Activated CD4-positive, alpha-beta T cell treated with anti-CD3 and anti-CD28 coated beads, Interleukin-2, amount 50 U/mL, for 16 hours (primary cell): ENCODE measurements at places on chromosomes 12 and 14.
A peak's percentile ranks its signal among the peaks of the same experiment; 100 is the strongest.

DNA sequence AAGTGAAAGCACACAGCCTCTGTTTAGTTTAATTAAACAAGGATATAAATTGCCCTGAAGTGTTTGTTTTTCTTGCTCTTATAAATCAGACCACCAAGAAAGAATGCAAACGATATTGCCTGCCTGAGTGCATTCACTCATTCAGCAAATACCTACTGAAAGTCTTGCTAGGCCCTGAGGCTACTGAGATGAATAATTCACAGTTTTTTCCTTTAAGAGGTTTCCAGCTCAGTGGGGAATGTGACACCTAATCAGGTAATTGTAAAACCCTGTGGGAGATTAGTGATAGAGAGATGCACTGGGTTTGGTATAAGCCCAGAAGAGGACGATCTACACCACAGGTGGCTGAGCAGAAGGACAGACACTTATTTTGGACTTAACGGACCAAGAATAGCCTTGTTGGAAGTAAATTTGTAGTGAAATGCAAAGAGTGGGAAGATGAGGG, 151.4 kb downstream of the SLC35F4 start:
- DNase-seq: no peak

GRCh38 chr12:107992870-107993451, 136.1 kb upstream of the WSCD2 start:
- peak; percentile 10 for DNase-seq

DNA sequence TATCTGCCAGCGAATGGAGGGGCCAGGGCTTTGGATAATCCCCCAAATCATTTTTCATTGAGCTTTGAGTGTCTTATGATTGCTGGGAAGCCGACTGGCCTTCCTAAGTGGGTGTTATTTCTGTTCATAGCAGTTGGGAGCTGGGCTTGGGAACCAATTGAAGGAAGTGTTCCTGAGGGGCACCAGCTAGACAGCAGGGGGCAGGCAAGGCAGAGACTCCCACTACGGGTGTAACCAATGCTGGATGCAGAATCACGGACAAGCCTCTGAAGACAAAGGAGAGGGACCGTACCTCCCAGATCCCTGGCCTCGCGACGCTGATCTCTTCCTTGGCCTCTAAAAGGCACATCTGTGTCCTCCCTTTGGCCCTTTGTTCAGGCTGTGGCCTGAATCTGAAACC, 149.0 kb upstream of the PRMT8 start:
- DNase-seq: no peak

- no peak for DNase-seq
Observed at GRCh38 chr14:85534458-85535293, 4.7 kb downstream of the FLRT2 start.

- no peak for DNase-seq
Observed at GRCh38 chr14:65976761-65977404, 509.3 kb upstream of the CCDC196 start.

DNA sequence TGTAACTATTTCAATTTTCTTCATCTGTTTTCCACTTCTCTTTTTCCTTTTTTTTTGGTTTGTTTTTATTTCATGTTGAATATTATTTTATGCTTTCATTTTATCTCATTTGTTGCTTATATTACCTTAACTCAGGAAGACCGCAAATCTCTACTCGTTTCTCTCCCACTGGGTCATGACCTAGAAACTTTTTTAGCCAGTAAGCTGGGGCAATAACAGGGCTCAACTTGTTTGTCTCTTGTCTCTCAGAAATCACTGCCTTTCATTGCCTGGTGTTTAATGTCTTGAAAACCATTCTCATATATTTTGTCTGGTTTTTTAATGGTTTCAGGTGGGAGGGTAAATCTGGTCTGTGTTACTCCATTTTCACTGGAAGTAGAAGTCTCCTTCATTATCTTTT, 36.6 kb upstream of the ATP2B1 start:
- no peak for DNase-seq

GRCh38 chr12:132123970-132124765, 20.0 kb downstream of the DDX51 start:
- no peak for DNase-seq

DNA sequence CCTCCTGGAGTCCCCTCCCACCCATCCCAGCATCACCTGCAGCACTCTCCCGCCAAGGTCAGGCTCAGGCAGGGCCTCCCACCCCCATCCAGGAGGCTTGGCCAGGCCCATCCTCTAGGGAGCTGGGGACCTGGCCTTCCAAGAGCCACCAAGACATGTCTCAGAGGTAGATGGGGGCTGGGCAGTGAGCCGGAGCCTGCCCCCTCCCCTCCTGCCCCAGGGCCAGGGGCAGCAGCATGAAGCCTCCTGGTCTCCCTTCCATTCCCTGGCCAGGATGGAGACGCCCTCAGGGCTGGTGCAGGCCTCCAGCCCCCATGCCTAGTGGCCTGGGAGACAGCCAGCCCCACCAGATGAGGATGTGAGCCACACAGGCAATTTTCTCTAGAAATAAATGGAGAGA, 69.3 kb upstream of the C14orf180 start:
- DNase-seq: no peak

- DNase-seq: no peak
Observed at GRCh38 chr12:56410768-56411167, 38.5 kb downstream of the TIMELESS start.

DNA sequence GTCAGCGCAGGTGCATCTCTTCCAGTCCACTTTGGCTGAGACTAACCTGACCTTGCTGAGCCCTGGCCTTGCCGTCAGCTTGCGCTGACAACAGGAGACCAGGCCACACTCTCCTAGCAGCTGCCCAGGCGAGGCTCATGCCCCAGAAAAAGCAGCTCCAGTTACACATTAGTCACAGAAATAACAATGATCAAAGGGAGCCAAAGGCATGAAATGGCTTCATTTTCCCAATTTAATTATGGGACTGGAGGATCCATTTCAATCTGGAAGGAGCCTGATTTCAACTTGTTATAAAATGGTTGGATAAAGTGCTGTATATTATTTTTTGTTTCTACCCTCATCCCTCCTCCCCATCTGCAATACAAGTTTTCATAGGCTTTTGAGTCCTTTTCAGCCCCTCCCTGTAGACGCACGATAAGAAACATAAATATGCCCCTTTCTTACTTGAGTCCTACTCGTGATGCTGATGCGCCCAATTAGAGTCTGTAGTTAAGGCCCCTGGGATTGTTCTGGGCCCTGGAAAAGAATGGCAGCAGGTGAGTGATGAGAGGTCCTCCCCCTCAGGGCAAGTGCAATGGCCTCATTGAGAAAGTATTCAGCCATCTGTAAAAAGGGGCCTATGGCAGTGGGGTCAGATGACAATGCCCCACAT, 376.0 kb downstream of the C12orf75 start:
- DNase-seq: no peak

- DNase-seq: no peak
Observed at GRCh38 chr12:110917961-110918360, 2.4 kb downstream of the MYL2 start.

DNA sequence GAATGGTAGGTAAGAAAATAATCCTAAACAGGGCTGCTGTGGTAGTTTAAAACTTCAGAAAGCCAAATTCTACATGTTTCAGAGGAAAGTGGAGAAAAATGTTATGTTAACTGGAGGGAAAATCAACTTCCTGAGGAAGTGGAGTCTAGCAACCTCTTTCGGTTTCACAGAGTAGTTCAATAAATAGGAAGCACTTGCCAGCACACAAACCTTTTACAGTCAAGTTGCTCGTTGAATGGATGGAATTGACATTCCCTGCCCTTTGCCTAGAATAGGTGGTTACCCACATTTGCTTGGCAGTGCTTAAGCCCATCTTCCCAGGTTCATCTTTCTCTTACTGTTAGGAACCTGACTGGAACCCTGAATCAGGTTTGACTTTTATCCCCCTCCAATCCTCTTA, 15.9 kb downstream of the ANKRD13A start:
- no peak for DNase-seq

DNA sequence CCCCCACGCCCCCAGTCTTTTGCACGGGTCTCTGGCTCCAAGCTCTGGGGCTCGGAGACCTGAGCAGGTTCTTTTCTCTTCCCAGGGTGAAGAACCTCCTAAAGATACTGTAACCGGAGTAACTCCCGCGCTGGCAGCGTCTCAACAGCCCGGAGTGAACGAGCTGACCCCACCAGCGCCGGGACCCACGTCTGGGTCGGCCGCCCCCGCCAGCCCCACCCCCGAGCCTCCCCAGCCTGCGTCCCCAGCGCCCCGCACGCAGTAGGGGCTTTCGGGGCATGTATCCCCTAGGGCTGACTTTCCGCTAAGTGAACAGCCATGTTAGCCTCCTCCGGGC, 858 bp downstream of the SLC35F4 start:
- DNase-seq: no peak

DNA sequence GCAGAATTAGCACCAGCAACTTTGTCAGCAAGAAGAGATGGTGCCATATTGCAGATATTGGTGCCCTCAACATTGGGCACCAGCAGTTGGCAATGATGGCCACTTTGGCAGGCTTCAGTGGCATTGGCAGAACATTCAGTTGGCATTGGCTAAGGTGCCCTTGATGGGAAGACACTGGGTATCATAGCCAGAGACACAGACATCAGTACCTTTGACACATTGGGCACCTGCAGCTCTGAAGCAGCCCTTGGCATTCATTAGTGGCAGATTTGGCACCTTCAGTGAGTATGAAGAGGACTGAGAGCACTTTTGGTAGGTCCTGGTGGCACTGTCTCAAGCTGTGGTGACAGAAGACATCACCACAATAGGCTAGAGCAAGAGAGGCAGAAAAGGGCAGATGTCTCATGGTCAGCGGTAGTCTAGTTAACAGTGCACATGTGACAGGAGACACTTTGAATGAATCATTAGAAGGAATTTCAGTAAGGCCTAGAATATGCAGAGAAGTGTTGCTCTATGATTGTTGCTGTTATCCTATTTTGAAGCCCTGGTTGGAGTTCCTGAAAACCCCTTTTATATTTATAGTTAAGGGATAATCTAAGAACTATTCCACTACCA, 422.2 kb downstream of the APAF1 start:
- DNase-seq: no peak

- no peak for DNase-seq
Observed at GRCh38 chr14:31879661-31880348, 197.3 kb upstream of the ARHGAP5 start.

DNA sequence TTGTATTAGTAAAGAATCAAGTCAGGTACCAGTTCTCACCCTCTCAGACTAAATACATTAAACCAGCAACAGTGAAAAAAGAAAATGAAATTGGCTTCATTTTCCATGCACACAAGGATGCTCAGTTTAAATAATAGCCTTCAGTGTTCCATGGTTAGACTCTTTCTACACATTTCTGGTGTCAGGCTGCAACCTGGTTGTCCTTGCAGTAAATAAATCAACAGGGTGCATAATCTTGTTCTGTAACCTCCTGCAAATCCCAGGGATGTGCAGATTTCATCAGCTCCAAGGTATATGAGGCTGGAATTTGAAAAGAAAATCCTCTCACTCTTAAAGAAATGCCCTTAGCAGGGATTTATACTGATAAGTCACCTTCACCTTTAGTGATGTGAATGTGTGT, 46.7 kb upstream of the BTG1 start:
- no peak for DNase-seq

- no peak for DNase-seq
Observed at GRCh38 chr14:64707661-64708060, 3.4 kb downstream of the PLEKHG3 start.

DNA sequence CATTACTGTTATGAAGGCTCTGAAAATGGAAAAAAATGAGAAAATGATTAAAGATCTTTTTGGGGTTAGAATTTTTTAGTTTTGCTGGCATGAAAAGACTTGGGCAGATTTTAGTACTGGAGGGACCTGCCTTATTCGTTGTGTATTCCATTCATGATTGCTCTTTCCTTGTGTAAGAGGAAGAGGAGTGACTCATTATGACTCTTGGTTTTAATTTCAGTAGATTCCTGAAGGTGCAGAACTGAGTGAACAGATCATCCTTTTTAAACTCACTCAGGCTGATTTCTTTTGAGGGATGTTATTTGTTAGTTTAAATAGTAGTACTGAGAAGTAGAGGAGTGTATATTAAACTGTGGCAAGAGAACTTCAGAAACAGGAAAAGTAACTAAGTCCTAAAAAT, 41.6 kb downstream of the AKAP6 start:
- peak; percentile 14 for DNase-seq

GRCh38 chr14:95906591-95906990, 30.0 kb downstream of the TUNAR start:
- no peak for DNase-seq

DNA sequence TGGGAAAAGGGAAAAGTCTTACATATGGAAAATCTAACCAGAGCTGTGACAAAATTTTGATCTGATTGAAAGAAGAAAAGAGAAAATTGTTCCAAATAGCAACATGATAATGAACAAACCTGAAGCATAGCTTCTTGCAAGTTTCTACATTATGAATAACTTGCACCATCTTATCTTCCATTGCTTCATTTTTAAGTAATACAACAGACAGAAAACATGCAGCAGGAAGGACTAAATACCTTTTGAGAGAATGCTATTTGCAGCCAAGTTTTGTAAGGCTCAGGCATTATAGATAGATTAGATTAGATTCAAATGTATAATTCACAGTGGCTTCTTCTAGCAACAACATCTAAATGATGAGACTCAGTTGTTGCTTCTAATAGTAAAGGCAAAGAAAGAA, 441.4 kb downstream of the AEBP2 start:
- no peak for DNase-seq

DNA sequence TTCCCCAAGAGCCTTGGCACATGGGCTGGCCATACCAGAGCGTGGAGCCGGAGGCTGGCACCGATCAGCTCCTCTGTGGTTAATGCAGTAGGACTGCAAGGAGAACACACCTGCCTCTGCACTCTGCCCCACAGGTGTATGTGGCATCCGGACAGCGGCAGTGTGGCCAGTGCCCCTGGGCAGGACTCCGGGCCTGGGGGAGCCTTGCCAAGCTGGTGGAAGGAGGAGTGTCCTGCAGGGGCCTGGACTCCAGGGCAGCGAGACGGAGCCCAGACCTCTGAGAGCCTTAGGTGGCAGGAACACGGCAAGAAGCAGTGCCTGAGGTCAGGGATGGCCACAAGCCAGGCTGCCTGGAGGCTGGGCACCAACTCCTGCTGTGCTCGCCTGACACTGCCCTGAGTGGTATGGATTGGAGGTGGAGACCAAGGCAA, 5.3 kb upstream of the BEGAIN start:
- no peak for DNase-seq

DNA sequence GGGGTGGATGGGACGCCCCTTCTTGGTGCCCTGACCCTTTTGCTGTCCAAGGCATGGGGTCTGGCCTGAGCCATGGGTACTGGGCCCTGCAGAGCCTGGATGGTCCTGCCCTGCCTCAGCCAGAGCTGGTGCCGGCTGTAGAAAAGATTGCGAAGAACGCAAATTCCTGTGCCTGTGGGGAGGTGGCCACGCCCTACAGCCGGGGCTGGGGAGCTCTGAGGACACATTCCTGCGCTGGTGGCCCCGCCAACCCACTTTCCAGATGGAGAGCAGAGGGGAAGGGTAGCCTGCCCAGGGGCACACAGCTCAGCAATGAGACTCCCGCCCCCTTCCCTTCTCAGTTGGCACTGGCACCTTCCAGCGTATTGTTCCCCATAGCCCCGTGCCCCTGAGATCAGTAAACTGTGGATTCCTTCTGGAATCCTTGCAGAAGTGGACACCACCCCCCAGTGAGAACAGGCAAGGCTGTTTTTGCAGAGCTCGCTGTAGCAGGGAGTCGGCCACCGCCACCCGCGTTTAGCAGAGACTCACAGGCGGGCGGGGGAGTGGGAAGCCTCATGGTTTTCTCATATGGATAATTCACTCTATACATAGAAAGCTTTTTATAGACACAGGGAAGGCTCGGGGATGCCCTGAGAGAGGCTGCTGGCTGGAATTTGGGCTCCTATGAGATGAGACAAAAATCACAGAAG, 8.6 kb downstream of the INF2 start:
- DNase-seq: no peak

- DNase-seq: peak; percentile 18
Observed at GRCh38 chr12:76444408-76444984, 96.3 kb upstream of the BBS10 start.
